Head of caudate nucleus (tissue), 42 donors: ENCODE measurements at places on chromosomes 11 and 22.

DNA sequence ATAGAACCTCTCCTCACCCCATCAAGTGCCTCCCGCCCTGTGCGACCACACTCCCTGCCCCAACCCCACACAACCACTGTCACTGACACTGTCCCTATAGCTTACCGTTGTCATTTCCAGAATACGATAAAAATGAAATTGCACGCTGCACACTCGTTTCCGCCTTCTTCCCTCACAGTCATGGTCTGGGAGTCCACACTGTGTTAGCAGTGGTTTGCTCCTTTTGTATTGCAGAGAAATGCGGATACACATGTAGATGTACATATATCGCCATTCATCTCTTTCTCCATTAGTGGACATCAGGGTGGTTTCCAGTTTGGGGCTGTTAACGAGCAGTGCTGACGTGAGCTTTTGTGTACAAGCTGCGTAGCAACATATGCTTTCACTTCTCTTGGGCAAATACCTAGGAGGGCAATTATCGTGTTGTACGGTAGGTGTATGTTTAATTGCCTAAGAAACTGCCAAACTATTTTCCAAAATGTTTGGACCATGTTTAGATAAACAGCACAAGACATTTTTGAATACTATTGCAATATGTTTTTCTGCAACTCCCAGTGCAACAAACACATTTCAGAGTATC lies 59.2 kb upstream of the CD5 start:
- DNase-seq = no peak

- DNase-seq = no peak
Measured at GRCh38 chr22:17303840-17304779, 65.2 kb upstream of the CECR2 start.

DNA sequence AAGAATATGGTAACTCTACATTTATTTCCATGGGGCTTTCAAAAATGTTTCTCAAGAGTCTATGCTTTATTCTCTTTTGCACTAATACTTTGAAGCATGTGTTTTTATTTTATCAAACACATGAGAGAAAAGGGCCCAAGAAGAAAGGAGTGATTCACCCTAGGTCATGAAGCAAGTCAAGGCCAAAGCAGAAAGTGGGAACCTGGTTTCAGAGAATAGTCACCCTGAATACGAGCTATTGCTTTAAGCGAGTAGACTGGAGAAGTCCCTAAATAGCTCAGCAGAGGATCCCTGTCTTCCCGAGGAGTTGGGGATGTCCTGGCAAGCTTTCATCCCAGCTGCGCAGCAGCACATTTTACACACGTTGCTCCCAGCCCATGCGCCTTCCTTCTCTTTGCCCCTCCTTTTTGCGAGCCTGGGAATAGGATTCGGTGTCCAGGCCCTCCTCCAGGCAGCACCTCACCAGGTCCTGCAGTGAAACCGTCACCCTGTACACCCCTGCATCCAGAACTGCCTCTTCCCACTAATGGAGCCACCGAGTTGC lies 19.1 kb downstream of the MPEG1 start:
- no peak for DNase-seq

- DNase-seq = no peak
Measured at GRCh38 chr11:59756558-59756840, 1.3 kb downstream of the STX3 start.
